ENCODE measurements at places on chromosomes 16 and 17.

GRCh38 chr16:89430436-89431157, 59.8 kb downstream of the ANKRD11 start:
- DNase-seq, result no peak

DNA sequence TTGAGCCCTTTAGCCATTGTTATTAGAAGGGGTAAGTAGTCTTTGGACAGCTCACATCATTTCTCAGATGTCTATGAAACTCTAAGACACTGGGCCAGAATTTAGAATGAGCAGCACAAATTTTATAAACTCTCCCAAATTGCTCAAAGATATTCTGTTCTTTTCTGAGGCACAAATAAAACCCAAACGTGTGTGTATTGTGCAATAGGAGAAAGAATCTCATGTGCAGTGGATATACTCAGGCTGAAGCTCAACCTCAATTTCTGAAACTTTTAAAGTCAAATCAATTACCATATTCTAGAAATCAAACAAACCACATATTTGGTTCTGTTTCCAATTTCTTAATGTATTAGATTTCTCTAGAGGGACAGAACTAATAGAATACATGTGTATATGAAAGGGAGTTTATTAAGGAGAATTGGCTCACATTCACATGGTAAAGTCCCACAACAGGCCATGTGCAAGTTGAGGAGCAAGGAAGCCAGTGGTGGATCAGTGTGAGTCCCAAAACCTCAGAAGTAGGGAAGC, 403.6 kb downstream of the RBFOX1 start:
- DNase-seq, result no peak

GRCh38 chr16:67437513-67437912, 6.6 kb downstream of the HSD11B2 start:
- DNase-seq, result no peak

DNA sequence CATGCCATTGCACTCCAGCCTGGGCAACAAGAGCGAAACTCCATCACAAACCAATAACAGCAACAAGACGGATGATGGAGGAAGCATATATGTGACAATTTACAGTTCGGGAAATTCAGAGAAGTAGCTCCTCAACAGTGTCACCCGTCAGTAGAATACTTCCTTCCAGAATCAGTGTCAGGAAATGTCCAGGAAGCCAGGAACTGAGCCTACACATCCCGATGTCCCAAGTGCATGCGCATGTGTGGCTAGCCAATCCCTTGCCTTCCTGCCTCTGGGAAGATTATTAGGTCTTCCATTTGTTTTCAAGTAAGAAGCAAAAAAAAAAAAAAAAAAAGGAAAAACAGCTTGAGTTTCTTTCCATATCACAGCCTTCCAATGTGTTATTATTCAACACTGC, 1.4 kb upstream of the PITPNC1 start:
- DNase-seq, result no peak

DNA sequence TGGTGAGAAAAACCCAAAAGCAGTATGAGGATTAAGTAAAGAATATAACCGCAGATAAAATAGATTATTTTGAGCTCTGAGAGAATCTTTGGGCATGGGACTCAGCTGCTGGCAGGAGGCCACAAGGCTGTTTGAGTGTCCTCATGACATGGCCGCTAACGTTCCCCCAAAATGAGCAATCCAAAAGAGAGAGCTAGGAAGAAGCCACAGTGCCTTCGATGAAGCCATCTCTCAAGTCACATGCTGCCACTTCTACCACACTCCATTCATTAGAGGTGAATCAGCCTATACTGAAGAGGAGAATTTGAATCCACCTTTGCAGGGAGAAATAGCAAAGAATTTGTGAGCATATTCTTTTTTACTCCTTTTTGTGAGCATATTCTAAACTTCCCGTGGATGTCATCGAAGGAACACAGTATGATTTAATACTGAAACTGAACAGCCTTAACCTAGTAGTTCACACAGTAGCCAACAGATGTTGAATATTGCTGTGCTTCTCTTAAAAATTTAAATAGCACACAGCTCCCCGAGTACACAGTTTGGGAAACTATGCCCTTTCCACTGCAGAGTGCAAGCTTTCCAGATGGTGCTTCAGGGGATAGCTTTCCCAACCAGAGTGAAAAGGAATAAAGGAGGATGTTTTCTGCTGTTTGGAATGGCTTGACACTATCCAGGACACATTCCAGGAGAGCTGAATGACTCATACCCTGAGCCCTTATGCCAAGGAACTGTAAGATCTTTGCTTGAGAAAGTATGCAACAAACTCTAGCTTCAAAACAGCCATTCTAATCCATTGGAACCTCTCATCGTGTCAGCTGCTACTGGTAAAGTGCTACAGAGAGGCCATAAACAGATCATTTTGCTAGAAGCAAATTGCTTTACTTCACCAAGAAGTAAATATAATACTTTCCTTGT, 33.9 kb downstream of the ANKFY1 start:
- DNase-seq, result no peak

DNA sequence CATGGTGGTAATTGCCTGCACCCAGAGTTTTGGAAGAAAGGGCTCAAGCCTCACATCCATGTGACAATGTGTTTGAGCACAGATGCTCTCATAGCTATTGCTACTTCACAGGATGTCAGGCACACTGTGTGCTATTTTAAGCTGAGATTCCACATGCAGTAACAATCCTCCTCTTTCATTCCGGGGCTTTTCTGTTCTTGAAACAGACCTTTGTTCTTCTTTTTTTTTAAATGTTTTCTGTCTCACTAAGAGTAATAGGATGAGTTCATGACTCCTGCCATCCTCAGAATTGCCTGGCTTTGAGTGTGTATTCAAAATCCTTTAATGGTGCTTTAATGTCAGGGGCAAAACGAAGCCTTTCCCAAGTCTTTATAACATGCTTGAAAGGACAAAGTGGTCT, 198.9 kb downstream of the ABCC12 start:
- no peak for DNase-seq

- peak; percentile 12 for DNase-seq
Measured at GRCh38 chr16:75044800-75045361, 46.1 kb downstream of the ZNRF1 start.

- DNase-seq, result no peak
Measured at GRCh38 chr17:42878123-42878880, 22.3 kb upstream of the G6PC1 start.

DNA sequence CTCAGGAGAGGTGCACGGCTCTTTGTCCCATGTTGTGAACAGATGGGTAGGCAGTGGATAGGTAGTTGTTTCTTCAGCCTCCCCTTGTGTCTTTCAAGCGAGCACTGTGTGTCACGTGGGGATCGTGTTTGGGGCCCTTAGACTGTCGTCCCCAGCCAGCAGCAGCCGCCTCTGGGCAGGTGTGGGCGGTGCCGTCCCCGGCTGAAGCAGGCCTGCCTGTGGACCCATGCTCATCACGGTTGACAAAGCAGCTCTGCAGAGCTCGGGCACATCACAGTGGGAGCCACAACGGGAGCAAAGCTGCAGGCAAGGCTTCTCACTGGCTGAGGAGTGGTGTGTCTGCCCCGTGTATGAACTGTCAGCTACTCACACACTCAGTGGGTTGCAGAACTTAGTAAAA, 4.7 kb upstream of the RPL13 start:
- no peak for DNase-seq

GRCh38 chr16:16778332-16778731, 399.4 kb downstream of the NPIPA7 start:
- DNase-seq, result no peak

GRCh38 chr17:64780096-64781013, 118.2 kb upstream of the SMURF2 start:
- DNase-seq, result no peak

DNA sequence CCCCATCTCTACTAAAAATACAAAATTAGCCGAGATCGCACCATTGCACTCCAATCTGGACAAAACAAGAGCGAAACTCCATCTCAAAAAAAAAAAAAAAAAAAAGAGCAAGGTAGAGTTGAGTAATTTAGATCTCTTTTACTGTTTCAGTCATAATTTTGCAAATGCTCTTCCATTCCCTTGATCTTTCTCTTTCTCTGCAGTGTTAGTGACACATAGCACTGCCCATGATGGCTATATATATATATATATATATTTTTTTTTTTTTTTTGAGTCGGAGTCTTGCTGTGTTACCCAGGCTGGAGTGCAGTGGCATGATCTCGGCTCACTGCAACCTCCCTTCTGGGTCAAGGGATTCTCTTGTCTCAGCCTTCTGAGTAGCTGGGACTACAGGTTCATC, 12.2 kb upstream of the PHOSPHO1 start:
- no peak for DNase-seq

DNA sequence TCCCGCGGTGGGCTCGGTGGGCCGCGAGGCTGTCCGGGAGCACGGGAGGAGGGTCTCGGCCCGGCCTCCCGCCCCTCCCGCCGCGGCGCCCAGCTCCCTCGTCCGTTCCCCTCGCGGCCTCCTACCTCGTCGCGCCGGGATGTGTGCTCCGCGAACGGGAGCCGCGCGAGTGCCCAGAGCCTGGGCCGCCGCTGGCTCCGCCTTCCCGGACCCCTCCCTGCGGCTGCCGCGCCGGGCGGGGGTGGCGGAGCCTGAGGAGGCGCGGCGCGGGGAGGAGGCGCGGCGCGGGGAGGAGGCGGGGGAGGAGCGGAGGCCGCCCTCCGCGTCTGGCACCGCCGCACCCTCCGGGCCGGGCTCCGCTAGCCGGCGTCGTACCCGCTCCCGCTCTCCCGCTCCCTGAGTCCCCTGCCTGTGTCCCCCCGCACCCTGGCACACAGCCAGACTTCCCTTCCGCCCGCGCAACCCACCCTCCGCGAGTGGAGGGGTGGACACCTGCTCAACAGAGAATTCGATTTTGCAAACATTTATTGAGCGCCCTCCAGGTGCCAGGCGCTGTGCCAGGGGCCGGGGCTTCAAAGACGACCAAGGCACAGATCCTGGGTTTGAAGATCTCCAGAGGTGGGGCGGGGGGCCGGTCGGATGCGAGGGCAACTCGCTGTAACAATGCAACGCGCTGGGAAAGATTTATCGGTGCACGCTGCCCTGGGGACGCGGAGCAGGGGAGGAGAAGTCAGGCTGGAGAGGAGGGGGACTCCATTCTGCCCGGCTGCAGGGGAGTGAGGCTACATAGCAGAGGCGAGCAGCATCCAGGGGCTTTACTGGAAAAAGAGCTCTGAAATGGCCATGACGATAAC, at the start of gene MPP3:
TSS of gene MPP3 (minus strand) at position 171 of the 854 bp plus-strand sequence. CDS start 1,240 bp downstream, outside the sequence.
- DNase-seq, result peak; percentile 51

DNA sequence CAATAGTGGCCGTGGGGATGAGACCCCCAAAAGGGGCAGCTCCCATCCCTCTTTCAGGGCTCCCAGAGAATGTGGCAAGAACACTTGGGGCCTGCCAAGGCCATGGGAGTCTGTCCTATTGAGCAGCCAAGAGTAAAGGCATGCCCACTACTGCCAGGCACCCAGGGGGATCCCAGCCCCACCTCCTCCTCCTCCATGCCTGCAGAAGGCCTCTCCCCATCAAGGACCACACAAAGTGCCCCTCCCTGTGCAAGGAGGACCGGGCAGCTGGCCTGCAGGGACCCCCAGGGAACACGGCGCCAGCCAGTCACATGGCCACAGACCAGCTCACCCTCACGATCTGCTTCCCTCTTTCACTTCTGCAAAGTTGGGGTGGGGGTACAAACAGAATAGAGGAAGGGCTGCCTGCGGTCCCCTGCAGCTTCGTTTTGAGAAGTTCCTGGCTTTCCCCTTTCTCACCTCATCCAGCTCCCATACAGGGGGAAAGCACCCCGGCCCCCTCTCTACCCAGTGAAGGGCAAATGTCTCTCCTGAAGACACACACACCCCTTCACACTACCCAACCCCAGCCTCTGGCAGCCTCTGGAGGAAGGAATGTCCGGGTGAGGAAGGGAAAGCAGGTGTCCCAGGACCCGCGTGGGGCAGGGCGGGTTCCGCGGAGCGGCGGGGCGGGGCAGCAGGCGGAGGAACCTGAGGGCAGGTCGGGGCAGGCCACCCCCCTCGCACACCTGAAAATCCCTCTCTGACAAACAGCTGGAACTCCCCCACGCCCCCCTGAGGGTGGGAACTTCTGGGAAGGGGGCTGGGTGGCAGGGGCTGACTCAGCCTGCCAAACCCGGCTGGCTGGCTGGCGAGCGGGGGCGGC, 2.0 kb downstream of the PPP1R9B start:
- DNase-seq, result no peak

DNA sequence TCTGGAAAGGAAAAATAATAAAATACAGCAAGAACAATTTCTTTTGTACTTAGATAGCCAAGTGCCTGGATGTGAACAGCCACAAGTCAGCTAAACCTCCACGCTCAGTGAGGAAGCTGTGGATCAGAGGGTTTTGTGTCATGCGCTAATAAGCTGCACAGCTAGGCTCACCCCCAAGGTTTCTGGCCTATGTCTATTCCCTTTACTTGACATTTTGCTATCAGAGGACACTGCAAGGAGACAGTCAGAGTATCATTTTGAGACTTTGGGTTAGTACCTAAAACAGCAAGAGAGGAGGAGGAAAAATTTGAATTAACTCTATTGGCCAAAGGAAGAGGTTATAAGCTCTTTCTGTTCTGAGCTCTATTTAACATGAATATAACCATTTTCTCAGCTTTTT, 139.3 kb downstream of the KCNJ2 start:
- no peak for DNase-seq

DNA sequence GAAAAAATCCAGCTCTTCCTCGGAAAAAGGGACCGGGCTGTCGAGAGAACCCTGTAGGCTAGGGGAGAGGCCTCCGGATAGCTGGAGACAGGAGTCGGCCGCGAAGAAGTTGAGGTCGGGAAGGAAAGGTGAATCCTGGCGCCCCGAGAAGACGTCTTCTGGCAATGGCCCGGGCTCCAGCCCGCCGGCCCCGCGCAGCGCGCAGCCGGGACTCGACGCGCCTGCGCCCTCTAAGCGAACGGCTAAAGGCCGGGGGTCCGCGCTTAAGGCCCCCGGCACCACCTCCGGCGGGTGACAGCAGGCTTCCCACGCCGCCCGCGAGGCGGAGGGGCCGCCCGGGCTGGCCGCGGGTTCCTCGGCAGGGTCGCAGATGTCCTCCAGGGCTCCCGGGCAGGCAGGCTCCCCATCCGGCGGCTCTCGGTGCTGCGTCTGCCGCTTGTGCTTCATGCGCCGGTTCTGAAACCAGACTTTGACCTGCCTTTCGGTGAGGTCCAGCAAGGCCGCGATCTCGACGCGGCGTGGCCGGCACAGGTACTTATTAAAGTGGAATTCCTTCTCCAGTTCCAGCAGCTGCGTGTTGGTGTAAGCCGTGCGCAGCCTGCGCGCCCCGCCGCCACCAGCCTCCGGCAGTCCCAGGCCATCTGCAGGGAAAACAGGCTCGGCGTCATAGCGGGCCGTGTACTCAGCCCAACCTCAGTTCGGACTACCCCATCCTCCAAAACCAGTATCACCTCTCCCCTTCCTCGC, 1.6 kb downstream of the HOXB2 start:
- DNase-seq, result no peak

- peak; percentile 23 for DNase-seq
Measured at GRCh38 chr17:65583921-65584603, 22.6 kb upstream of the AXIN2 start.

GRCh38 chr16:72956124-72957064, 91.5 kb downstream of the ZFHX3 start:
- no peak for DNase-seq

GRCh38 chr17:56665864-56666263, 72.4 kb downstream of the NOG start:
- no peak for DNase-seq

GRCh38 chr16:56977216-56977615, 12.1 kb upstream of the NLRC5 start:
- DNase-seq, result no peak

Measured in NCI-H1092 treated with DMSO at 0.1 percent for 48 hours (cell line).